Stomach (tissue), 19 donors: ENCODE measurements at places on chromosomes 5 and 9. TPM values are rescaled to one million over a fixed set of nuclear protein-coding genes. Genes with fewer than 3 reads are reported as not detected.

The MOB3B gene
- 4.8 TPM for polyA plus RNA-seq

The IFNA13 gene
- not detected for polyA plus RNA-seq

The MELK gene
- 3.6 TPM for polyA plus RNA-seq

The MUSK gene
- polyA plus RNA-seq = 3.2 TPM

The PSIP1 gene
- 21.4 TPM for polyA plus RNA-seq

The RALGPS1 gene
- polyA plus RNA-seq = 20.2 TPM

The CCL28 gene
- polyA plus RNA-seq = 8.9 TPM

The EQTN gene
- not detected for polyA plus RNA-seq

The PCDHGA6 gene
- 0.38 TPM for polyA plus RNA-seq

The CRHBP gene
- 0.12 TPM for polyA plus RNA-seq

The TRIM14 gene
- polyA plus RNA-seq = 6.1 TPM

The P4HA2 gene
- 9.0 TPM for polyA plus RNA-seq

The ECPAS gene
- 13.6 TPM for polyA plus RNA-seq

The GRM6 gene
- not detected for polyA plus RNA-seq

The SLC23A1 gene
- not detected for polyA plus RNA-seq
